ENCODE measurements at places on chromosomes 7 and 10.

DNA sequence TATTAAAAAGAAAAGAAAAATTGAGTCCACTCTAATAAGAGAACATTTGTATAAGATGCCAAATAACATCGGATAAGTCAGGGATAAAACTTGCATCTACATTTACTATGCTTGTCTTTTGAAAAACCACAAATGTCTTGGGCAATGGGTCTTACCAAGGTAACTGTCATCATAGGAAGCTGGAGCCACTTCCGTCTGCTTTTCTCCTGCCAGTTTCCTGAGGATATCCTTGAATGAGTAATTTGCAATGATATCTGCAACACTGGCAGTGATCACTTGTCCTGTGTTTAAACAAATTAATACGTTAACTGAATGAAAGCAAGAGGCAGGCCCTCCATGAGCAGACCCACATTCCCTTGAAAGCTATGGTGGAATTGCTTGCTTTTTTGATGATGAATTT, 47.3 kb downstream of the ITGA8 start:
- no peak for DNase-seq

GRCh38 chr10:7493996-7494395, 83.2 kb upstream of the SFMBT2 start:
- DNase-seq: no peak

- no peak for DNase-seq
Observed at GRCh38 chr10:14408139-14408538, 77.4 kb upstream of the FRMD4A start.

GRCh38 chr7:138727336-138728099, 26.4 kb upstream of the SVOPL start:
- no peak for DNase-seq

Data from hematopoietic multipotent progenitor cell treated with erythropoietin and hydrocortisone succinate and interleukin-3 and kit ligand, for 6 days (in vitro differentiated cells).